Type B pancreatic cell (in vitro differentiated cells): ENCODE measurements at places on chromosomes 1 and 21. TPM values are rescaled to one million over a fixed set of nuclear protein-coding genes. Genes with fewer than 3 reads are reported as not detected.

Gene PAQR6
- total RNA-seq: 9.2 and 19.0 TPM in 2 replicates

Gene KIF2C
- total RNA-seq: 17.4 and 56.5 TPM in 2 replicates

Gene GSTM4
- 37.5 and 42.2 TPM in 2 replicates for total RNA-seq

Gene ETV3L
- not detected in 2 replicates for total RNA-seq

DNA sequence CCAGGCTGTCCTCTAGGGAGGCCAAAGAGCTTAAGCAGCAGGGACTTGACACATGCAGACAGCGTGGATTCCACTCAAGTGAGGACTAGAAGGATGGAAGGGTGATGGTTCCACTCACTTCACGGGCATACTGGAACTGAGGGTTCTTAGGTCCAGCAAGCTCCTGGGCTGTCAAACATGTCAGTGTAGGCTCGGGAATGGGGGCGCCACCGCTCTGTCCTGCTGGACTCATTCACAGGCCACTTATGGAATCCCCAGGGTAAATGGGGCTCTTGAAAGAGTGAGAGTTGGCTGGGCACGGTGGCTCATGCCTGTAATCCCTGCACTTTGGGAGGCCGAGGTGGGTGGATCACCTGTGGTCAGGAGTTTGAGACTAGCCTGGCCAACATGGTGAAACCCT lies 27.7 kb upstream of the CSF3R start:
- no peak for DNase-seq

Gene MIB2
- 73.6 and 114 TPM in 2 replicates for total RNA-seq

Gene KCNE2
- total RNA-seq: 1.8 and 9.4 TPM in 2 replicates

GRCh38 chr1:76480827-76481226 lies 386.5 kb upstream of the ST6GALNAC5 start:
- DNase-seq: no peak

DNA sequence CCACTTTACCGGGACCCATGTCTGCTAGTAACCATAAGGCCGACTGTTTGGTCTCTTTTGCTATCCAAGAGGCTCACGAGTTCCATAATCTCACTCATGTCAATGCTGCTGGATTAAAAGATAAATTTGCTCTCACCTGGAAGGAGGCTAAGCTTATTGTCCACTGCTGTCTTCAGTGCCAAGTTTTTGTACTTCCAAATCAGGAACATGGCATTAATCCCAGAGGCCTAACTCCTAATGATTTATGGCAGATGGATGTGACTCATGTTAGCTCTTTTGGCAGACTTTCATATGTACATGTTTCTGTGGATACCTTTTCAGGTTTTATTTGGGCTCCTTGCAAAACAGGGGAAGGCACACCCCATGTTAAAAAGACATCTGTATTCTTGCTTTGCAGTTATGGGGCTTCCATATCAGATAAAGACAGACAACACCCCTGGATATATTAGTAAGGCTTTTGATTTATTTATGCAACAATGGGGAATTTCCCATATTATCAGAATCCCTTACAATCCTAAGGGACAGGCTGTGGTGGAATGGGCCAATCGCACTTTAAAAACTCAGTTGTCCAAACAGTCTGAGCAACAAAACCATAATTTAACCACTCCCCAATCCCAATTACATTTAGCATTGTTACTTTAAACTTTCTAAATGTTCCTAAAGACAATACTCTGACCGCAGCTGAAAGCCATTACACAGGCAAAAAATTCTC lies 162.7 kb downstream of the IER5 start:
- DNase-seq: no peak

DNA sequence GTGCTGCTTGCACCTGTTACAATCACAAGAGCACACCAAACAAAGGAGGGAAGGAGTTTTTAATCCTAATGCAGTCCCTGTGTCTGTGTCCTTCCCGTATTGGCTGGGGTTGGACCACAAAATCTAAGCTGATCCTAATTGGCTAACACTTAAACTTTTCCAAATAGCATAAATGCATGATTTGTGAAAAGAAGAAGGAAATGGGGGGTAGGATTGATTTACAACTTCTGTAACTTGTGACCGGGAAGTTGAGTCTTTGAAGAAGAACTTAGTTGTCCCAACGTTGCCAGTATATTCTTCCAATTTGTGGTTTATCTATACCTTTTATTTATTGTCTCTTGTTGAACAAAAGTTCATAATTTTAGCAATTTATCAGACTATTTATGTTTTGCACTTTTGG lies 11.8 kb upstream of the IPP start:
- DNase-seq: no peak

DNA sequence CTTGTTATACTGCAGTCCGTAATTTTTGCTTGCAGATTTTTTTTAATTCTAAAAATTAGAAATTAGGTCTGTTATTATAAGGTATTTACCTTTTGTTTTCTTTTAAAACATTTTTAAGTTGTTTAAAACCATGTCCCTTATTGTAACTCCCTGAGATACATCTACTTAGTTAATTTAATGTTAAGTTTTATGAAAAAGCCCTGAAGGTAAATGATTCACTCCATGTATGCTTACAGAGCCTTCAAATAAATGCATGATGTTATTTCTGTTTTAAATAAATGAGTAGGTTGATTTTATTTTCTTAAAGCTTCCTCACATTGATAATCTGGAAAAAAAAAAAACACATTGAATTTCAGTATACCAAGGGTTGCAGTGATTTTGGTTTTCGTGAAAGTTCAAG lies 7.5 kb downstream of the SRSF11 start:
- DNase-seq: no peak

DNA sequence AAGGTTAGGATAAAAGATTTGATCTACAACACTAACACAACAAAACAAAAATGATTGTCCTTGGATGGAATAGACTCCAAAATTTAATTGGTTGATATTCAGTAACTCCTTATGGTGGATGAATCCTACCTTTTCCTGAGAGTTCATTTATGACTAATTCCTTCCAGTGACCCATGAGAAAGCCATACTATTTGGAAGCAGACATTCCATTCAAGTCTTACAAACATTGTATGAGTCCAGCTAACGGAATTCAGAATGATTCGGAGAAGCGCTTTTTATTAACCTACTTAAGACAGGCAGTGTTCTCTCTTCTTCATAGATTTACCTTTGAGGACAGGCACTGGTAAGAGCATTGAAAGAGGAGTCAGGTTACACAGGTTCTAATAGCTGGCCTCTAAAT lies 155.6 kb upstream of the ZNF648 start:
- DNase-seq: no peak

DNA sequence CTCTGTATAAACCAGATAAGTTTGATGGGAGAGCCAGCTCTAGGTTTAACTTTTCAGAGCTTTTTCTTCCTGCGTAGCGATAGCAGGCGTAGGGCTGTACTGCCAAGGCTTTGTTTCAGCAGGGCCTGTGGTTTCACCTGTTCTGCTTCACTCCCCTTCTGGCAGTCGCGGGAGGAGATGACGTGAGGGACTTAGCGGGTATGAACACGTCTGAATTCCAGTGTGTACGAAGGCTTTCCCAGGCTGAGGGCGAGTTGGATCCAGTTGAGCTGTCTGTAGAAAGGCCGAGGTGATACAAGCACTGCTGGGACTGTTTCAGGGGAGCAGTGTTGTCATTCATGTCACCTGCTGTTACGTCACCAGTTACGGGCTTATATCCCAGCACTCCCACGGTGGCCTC lies 21.2 kb downstream of the PEX14 start:
- no peak for DNase-seq

DNA sequence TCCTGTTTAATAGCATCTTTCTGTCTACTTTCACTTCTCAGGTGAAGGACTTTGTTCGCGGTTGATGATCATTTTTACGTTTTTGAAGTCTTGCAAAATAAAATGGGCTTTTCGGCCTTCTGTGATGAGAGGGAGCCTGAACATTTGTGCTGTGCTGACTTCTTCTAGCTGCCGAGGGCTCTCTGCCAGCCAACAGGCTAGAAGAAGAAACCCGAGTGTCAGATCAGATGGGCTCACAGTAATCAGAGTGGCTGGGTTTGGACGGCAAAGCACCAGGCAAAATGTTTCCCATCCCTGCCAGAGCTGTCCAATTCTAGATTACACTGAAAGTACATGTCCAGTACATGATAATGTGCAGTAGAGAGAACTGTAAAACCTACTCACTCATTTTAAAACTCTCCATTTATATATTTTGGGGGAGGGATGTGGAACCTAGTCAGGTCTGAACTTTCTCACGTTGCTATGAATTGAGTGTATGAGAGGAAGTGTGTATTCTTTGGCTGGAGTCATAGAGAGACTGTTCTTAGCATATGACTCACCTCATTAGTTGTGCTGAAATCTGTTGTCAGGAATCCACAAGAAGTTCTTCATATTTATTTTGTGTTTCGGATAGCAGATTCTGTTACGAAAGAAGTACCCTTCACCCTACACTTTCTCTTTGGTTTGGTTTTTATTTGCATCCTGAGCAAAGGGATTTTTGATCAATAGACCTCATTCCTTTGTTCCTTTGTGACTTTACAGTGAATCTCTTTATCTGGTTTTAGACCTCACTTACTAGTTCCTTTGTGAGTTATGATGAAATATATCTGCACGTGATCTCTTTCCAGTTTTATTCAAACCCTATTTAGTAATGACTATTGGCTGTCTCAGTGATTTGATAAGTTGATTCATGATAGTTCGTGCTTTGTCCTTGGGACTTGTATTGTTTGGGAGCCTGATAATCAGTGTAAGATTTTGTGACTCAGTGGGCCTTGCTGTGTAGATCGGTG lies 4.8 kb downstream of the ATP1A1 start:
- DNase-seq: no peak

DNA sequence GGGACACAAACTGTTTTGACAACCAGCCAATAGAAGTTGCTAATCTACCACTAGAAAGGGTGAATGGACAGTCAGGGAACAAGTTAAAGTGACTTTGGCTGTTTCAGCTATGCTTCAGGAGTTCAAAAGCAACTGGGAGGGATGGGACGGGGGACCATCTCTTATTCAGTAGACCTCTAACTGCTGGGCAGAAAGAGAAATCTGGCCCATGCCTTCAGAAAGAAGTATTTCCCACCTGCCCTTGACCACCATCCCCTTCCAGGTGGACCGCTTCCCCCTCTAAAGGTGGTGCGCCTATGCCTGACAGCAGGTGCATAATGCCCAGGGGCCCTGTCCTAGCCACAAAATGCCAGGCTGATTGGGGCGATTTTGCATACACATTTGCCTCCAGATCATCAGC lies 5.2 kb downstream of the ITPKB start:
- no peak for DNase-seq

Gene CADM3
- total RNA-seq: 3.4 and 5.8 TPM in 2 replicates

Gene PPIAL4G
- not detected in 2 replicates for total RNA-seq

DNA sequence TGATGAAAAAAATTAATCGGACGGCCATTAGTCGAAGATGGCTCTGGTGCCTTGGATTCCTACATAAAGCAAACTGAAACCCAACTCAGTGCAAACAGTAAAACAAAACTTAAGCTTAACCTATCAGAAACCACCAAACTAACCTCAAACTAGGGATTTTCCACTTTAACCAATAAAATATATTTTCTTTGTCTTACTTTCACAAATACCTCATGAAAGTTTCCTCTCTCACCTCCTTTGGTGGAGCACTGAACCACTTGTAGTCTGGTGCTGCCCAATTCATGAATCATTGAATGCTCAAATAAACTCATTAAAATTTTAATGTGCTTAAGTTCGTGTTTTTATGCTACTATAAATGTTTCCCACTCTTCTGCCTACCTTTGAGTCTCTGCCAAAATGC lies 7.0 kb downstream of the ADORA3 start:
- DNase-seq: no peak

GRCh38 chr21:17597680-17598079 lies 15.0 kb downstream of the BTG3 start:
- DNase-seq: no peak

- DNase-seq: no peak
Measured at GRCh38 chr21:34027721-34028461, 45.5 kb upstream of the MRPS6 start.

DNA sequence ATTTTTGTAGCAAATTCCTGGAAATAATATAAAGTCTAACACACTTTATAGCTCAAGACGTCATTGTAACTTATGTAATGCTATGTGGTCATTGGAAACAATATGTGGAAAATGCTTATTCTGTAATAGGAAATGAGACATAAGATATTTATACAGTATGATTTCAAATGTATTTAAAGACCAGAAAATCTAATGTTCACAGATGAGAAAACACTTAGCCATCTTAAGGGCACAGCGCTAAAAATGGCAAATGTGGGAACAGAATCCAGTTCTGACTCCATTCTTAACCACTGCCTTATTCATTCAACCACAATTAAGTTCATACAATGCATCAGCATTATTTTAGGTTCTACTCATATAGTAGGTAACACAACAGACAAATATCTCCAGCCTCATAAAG lies 12.5 kb downstream of the CSDE1 start:
- DNase-seq: no peak

DNA sequence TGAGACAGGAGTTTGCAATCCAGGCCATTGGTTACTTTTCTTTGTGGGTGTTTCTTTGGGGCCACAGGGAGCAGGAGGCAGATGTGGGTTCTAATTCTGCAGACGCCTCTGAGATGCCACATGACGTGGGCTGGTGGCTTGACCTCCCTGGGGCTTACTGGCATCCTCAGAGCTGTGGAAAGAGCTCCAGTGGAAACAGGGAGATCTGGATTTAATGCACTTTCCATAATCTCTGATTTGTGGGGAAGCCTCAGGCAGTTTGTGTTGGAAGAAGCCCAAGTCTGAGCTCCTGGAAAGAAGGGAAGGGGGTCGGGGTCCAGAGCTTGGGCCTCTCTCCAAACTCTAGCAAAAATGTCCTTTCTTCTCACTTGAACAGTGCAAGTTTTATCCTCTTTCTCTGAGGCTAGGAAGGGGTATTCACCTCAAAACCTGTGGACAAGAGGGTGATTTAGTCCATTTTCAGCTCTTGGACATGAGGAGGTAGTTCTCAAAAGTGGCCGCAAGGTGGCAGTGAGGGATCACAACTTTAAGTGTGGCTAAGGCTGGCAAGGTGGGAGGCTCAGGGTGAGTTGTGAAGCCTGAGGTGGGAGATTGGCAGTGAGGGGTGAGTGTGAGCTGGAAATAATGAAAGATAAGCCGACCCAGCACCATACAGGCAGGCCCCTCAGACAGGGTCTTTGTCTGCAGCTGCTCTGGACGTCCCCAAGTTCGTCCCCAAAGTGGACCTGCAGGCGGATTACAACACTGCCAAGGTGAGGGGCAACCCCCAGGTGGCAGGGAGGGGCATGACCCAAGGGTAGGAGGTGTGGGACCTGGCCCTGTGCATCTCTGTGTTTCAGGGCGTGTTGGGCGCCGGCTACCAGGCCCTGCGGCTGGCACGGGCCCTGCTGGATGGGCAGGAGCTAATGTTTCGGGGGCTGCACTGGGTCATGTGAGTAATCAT lies 9.2 kb downstream of the IKBKE start:
- DNase-seq: no peak

Gene ELAPOR1
- total RNA-seq: 25.6 and 27.4 TPM in 2 replicates

DNA sequence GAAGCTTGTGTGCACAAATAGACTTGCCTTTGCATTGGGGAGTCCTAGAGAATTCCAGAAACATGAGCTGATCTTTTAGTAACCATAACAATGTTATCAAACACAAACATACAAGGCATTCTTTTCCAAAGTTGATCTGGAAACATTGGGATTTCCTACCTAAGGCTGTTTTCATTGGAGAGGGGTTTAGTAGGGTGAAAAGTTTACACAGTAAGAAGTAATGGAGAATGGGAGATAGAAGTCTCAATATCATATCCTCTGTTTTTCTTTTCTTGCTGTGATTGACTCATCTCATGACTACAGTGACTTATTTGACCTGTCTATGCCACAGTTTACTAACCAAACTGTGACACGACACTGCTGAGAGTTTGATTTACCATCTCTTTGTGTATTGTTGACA lies 65.6 kb upstream of the PLA2G4A start:
- DNase-seq: no peak

Gene C4BPB
- total RNA-seq: 0.36 and 4.4 TPM in 2 replicates

- DNase-seq: no peak
Measured at GRCh38 chr1:61253059-61253735, 170.8 kb downstream of the NFIA start.
